Stimulated activated CD4-positive, alpha-beta T cell treated with anti-CD3 and anti-CD28 coated beads, Interleukin-1b, Interleukin-23, amount 100 ng/mL, for 1 hour (primary cell): ENCODE measurements at places on chromosomes 5 and 9.

GRCh38 chr5:151469992-151470391 is 22.6 kb downstream of the SLC36A1 start:
- no peak for DNase-seq

DNA sequence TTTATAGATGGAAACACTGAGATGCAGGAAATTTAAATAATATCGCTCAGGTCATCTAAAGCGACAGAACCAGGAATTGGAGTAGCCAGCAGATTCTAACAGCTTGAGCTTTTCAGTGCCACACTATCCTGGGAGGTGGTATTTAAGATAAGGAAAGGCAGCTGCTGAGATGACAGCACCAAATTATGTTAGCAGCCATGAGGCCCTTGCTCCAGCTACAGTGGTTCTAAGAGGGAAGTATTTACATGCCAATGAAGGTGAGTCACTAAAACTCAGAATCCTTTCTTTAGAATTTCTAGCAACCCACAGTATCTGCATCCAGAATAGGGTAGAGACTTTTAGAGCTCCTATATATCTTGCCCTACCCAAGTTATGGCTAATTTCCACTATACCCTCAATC is 127.0 kb upstream of the VLDLR start:
- DNase-seq, result no peak

- no peak for DNase-seq
Observed at GRCh38 chr5:172881691-172882370, 47.8 kb downstream of the ERGIC1 start.

- no peak for DNase-seq
Observed at GRCh38 chr5:150603491-150603890, 37.0 kb upstream of the SYNPO start.

DNA sequence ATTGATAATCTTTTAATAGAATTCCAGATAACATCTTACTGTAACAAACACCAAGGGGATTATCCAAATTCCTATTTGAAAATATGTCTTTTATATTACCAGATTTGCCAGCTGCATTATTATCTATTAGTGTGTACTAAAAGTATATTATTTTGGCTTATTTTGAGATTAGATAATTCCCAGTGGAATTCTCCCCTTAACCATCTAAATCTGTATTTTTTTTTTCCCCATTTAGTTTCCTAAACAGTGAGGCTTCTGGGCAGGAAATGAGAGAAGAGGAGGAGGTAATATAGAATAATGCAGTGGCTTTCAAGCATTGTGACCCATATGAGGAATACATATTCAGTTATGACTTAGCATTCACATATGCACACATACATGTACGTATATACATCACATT is 53.5 kb upstream of the ABL1 start:
- DNase-seq, result no peak

DNA sequence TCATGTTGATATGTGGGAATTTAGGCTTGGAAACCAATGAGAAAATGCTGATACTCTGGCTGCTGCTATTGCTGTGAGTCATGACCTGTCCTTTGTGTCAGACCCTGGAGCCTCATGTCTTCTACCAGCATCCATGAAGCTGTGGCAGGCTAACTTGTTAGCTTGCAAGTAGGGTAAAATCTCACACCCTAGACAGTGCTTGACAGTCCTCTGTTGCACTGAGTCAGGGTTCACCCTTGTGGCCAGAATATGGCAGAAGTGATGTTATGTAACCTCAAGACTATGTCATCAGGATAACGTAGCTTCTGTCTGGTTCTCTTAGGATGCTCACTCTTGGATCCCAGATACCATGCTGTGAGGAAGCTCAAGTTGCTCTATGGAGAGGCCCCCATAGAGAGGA is 110.8 kb downstream of the LHX2 start:
- no peak for DNase-seq

DNA sequence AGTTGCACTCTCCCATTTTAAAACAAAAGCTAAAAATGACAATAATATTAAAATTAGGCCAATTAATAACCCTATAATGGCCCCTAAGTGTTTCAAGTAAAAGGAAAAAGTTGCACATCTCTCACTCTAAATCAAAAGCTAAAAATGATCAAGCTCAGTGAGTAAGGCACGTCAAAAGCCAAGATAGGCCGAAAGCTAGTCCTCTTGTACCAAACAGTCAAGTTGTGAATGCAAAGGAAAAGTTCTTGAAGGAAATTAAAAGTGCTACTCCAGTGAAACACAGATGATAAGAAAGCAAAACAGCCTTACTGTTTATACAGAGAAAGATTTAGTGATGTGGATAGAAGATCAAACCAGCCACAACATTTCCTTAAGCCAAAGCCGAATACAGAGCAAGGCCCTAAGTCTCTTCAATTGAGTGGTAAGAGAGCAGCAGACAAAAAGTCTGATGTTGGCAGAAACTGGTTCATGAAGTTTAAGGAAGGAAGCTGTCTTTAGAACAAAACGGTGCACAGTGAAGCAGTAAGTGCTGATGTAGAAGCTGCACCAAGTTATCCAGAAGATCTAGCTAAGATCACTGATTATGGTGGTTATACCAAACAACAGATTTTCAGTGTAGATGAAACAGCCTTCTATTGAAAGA is 144.1 kb upstream of the ACOT12 start:
- DNase-seq, result no peak

- DNase-seq, result no peak
Observed at GRCh38 chr9:23587433-23587832, 238.6 kb downstream of the ELAVL2 start.

DNA sequence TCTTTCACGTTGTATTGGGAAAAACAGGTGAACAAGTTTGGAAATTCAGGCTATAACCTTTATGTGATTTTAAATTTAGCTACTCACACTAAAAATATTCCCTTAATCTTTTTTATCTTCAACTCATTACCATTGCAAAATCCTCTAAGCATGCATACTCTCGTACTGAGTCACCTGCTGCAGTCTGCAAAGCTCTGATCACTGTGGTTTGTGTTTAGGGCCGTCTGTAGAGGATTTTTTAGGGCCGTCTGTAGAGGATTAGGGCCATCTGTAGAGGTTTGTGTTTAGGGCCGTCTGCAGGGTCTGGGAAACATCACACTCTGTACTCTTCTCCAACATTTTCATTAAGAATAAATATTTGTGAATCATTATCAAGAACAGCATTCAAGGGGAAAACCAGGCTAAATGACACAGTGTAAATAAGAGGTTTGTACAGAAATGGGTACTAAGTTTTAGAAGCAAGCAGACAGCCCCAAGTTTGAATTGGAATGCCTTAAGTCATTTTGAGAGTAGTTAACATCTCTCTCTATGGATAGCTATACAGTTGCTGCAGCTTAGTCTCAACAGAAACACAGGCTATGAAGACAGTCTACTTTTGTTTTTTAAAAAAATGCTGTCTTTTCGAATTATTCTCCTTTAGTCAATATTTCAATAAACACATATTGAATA is 155.0 kb upstream of the TSLP start:
- no peak for DNase-seq

- DNase-seq, result no peak
Observed at GRCh38 chr9:123772967-123773366, 157.0 kb downstream of the DENND1A start.

DNA sequence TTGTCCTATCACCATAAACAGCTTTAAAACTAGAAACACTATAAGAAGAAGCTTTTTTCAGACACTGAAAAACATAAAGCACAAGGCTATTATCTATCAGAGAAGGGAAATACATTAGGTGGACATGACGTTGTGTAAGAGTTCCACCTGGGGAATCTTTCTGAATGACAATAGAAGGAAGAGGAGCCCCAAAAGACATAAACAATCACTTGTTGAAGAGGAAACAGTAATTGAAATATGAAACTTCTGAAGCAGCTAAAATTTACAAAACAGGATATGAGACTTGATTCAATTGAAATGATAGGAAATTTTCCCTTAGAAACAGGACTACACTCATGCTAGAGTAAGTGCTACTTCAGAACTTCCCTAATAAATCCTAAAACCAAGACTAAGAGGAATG is 933.6 kb downstream of the EFNA5 start:
- no peak for DNase-seq

- no peak for DNase-seq
Observed at GRCh38 chr5:159021901-159022556, 77.7 kb downstream of the EBF1 start.

DNA sequence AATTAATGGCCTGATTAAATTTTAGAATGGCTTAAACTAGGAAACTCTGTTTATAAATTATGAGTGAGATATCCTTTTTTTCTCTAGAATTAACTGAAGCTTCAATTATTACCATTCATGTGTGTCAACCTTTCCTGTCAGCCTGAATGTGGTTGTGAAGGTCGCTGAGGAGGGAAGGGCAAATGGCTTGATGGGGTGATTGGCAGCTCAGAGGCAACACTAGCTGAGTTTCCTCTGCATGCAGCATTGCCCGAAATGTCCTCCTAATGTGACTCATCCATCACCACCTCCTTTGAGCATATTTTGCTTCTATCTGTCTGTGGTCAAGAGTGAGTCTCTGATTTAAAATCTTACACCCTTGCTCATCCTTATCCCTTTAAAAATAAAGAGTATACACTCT is 281.9 kb downstream of the TENT4A start:
- DNase-seq, result no peak

DNA sequence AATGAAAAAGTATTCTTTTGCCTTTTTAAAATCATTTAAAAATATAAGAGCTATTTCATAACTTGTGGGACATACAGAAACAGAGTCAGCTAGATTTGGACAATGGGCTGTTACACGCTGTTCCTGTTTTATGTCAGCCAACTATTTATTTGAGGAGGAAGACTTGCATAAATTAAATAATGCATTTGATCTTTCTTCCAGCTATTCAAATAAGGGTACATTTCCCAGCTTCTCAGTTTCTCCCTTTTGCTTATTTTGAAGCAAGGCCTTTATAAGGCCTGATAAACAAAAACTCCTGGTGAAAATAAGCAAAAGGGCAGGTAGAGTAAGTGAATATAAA is 6.5 kb downstream of the STOM start:
- DNase-seq, result no peak

DNA sequence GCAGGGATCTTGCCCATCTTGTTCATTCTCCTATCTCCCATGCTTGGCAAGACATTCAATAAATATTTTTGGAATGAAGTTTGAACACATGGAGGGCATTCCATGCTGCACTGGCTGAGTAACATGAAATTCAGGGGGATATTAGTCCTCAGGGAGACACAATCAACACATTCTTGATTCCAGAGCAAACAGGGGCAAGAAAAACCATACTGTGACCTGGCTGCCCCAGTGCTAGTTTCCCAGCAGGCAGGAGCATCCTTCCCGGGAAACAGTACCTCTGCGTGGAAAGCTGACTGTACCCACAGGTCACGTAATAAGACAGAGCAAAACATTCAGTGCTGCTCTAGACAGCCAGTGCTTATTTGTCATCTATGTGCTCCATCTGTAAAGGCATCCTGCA is 66.3 kb upstream of the SPOCK1 start:
- no peak for DNase-seq
